CD8-positive, alpha-beta memory T cell (primary cell): ENCODE measurements at places on chromosomes 3 and 15.

GRCh38 chr3:146921693-146922092 is 316.5 kb upstream of the PLSCR5 start:
- DNase-seq = no peak

GRCh38 chr15:95972041-95972553 is 358.4 kb upstream of the NR2F2 start:
- no peak for DNase-seq

GRCh38 chr3:97937205-97937604 is 35.0 kb downstream of the RIOX2 start:
- DNase-seq = no peak

DNA sequence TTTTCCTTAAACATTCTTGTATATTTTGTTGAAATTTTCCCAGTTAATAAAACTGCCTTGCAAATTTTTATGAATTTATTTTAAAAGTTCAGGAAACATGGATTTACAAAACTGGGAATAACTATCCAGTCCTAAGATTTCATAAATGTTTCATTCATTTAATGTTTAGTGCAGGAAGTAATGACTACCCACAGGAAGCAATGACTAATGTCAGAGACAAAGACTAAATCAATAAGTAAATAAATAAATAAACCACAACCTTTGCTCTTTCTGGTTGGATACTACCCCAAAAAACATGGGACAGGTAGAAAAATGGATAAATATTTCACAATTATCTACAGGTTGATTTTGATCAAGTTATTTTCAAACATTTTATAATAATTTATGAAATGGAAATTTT is 48.8 kb upstream of the TMCO5A start:
- DNase-seq = no peak

DNA sequence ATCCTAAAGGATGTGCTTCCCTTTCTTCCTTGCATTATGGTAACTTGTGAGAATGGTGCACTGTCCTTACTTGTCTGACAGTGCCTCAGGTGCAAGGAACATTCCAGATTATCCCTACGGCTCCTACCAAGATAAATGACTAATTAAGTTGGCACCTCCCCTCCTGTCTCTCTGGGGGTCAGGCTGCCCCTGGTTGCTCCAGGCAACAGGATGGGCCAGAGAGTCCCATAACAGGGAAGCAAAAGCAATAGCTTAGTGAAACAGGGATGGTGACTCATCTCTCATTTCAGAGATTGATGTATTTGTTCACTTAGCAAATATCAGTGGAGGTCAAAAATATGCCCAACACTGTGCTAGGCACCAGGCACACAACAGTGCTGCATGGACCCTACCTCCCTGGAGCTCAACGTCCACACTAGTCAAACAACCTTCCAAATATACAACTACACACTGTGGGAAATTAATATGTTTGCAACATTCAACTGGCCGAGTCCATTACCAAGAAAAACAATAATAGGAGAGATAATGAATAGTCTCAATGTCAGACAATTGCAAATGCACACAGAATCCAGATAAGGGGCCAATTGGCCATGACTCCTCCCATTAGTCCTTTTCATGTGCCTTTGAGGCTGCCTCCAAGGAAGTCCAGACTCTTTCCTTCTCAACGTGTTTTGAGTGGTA is 249.0 kb downstream of the TLE3 start:
- no peak for DNase-seq

DNA sequence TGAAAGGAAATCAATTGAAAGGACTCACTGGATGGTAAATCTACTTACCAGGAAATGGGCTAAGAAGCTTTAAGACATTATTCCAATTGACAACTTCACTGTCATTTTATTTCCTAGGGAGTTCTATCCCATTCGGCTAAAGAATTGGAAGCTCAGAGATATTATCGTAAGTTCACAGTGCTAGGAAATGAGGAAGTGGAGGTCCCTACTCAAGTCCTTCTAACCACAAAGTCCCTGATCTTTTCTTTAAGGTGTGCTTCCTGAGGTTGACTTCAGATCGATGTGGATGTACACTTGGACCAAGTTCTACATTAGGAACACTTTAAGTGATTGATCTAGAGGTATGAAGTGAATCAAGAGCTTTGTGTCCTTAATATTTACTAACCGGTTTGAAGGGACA is 63.6 kb downstream of the MDFIC2 start:
- no peak for DNase-seq

DNA sequence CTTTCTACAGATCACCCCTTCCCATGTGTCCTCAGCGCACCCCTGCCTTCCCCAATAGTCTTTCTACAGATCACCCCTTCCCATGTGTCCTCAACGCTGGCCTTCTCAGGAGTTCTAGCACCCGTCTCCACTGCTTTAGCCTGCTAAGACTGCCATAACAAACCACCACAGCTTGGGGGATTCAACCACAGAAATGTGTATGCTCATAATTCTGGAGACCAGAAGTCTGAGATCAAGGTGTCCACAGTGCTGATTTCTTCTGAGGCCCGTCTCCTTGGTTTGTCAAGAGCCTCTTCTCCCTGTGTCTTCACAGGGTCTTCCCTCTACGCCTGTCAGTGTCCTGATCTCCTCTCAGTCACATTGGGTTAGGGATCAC is 68.1 kb upstream of the CGNL1 start:
- DNase-seq = no peak

DNA sequence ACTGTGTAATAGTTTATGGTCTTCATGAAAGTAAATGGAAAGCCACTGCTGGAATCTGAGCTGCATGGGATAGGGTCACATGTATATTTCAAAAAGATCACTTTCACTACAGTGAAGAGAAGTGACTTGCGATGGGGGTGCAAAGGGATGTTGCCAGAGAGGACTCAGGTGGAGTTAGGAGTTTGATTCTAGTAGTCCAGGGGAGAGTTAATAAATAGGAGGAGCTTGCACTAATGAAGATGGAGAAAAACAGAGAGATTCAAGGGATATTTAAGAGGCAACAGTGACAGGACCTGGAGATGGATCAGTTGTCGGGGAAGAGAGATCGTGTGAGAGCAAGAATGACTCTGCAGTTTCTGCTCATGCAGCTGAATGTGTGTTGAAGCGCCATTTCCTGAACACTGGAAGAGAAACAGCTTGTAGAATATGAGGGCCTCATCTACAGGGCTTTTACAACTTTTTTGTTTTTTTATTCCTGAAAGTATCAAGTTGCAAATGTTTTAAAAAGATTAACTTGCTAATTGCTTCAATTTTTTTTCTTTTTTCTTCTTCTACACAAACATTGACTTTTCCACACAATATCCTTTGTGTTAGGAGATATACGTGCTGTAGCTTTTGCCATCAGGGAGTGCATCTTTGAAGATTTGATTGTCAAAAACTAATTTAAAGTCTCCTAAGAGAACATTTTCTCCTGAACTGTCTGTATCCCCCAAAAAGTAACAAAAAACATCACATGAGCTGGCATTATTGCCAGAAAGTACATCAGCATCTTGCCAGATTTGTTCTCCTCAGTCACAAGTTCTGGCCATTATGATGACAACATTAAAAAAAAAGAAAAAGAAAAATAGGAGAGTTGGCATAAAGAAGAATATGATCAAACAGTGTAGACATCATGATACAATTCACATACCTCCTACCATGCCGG is 37.5 kb downstream of the SETMAR start:
- no peak for DNase-seq

- DNase-seq = no peak
These were observed 32.2 kb upstream of the LACTB start for GRCh38 chr15:63089260-63090043.

GRCh38 chr3:120013481-120013880 is 80.8 kb downstream of the GSK3B start:
- no peak for DNase-seq

DNA sequence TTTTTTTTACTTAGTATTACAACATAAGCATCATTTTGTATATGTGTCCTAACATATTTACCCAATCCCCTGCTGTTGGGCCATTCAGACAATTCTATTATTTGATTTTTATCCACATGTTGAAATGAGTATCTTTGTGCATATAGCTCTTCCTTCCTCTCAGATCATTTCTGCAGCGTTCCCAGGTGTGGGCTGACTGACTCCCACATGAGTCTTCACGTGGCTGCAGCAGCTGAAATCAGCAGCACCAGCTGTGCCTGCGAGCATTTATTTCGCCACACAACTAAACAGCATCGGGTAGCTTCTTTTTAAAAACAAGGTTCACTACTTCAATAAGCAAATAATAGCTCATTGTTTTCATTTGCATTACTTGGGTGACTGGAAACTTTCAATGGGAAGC is 44.5 kb upstream of the PDE8A start:
- no peak for DNase-seq

DNA sequence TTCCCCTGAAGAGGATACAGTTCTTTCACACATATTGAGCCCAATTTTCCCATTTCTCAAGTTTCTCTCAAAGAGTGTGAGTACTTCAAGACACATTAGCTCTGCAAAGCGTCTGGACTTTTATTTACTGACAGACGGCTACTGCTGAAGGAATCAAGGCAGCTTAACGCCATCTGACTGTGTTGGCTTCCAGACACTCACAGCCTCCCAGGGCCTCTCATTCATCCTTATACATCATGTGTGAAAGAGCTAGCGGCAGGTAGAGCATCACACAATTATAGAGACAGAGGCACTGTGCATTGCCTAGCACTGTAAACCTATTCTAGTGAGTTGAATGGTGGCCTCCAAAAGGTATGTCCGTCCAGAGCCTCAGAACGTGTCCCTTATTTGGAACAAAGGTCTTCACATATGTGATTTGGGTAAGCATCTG is 284.1 kb upstream of the STT3B start:
- no peak for DNase-seq

DNA sequence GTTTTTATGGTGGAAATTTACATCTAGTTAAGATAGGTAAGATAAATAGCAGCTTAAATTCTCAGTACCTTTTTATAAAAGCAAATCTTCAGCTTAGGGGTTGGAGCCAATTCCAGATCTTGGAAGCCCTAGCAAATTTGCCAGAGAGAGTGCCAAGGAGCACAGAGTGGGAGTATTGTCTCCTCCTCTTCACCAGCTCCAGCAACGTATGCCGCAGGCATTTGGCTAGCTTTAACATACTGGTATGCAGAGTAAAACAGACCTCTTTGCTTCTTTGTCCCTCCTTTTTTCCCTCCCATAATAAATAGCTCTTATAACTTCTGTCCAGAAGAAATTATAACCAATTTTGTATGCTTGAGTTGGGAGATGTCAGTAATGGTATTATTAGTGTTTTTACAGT is 140.4 kb downstream of the DIPK2A start:
- DNase-seq = no peak

DNA sequence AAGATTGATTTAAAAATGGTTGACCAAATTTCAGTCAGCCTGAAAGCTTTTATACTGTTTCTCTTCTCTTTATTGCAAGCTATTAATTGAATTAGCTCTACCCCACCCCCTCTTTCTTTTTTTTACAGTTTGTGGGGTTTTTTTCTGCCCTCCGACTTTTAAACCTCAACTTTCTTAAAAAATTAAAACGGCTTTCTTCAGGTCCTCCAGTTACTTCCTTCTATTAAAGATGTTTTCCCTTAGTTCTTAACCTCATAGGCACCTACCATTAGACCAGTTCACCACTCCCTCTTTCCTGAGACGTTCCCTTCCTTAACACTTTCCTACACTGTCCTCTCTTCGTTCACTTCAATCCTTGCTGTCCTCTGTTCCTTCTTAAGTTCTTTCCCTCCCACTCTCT is 52.4 kb downstream of the ATP8B4 start:
- no peak for DNase-seq

GRCh38 chr15:52856286-52856685 is 66.2 kb upstream of the ONECUT1 start:
- DNase-seq = no peak

DNA sequence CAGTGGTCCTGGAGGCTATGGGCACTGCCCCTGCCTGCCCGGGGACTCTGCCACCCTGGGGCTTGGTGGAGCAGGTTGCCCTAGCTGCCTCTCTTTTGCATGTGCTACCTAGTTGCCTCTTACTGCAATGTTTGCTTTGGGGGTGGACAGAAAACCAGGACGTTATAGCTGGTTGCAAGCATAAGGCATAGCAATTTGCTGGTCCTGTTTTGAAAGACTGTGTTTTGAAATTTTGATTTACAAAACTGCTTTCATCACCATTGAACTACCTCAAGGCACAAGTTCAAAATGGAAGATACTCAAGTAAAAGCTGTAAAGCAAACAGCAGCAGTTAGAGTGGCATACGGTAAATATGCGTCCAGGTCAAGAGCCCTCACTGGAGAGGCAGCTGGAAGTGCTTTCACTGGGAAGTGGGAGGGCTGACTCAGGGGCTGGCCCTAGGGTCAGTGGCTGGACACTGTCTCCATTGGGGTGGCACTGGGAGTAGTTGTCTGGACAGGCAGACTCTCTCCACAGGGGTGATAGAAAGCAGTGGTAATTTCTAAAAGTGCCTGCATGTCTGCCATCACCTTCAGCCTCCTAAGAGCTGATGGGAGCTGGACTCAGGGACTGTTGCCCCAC is 138.1 kb downstream of the CHDH start:
- DNase-seq = no peak

DNA sequence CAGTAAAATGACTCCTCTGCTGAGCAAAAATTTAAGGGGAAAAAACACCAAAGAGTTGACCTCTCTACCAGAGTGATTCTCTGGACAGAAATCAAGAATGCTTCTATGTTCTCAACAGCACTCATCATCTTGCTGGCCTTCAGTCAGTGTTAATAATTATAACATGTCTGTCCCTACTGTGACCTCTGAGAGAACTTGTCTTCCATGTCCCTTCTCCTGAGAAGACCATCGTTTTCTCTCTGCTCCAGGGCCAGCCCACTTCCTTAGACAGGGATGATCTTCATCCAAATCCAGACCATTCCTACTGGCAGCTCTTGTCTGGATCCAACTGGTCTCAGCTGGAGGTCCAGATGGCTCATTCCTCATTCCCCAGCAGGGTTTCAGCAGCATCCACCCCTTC is 139.0 kb upstream of the NECTIN3 start:
- no peak for DNase-seq

DNA sequence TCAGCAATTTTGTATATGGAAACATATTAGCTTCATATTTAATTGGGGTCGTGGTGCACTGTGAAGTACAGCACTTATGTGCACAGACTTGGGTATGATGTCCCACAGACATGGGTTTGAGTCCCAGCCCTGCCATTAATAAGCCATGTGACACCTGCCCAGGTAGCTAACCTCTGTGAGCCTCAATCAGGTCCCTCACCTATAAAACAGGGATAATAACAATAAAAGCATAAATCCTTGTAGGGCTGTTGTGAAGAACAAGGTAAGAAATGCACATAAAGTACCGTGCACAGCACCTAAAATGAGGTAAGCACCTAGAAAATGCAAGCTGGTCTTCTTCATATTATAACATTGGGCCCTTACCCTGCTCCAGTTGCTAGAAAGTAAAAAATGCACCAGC is 173.5 kb upstream of the WNT5A start:
- no peak for DNase-seq

GRCh38 chr15:74540161-74540760 is 759 bp upstream of the ARID3B start:
- DNase-seq = no peak

GRCh38 chr15:83327041-83327440 is 42.6 kb upstream of the BNC1 start:
- no peak for DNase-seq

- DNase-seq = no peak
These were observed 23.6 kb upstream of the TRIM59 start for GRCh38 chr3:160473221-160473620.

DNA sequence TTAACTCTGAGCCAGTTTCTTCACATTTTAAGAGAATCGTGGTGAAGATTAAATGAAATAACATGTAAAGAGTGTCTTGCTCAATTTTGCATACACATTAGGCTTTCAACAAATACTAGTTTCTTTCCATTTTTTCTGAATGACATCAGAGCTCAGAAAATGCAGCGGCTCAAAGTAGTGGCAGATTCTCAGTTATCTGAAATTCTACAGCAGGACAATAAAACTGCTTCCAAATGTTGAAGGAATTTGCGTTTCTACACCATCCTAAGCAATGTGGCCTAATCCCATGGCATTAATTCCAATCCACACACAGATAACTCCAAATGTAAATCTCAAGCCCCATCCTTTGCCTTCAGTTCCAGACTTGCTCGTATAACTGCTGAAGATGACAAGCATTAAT is 115.8 kb downstream of the PLCH1 start:
- DNase-seq = no peak
